ENCODE measurements at places on chromosomes 5 and 9.

- ATAC-seq, result no peak
These were observed 5.7 kb downstream of the NDST1 start for GRCh38 chr5:150513375-150514309.

GRCh38 chr9:121773286-121773953 is 122.0 kb downstream of the DAB2IP start:
- no peak for ATAC-seq

- no peak for ATAC-seq
These were observed 17.4 kb upstream of the ENTREP1 start for GRCh38 chr9:69307446-69308205.

GRCh38 chr9:32811246-32811645 is 27.9 kb downstream of the TMEM215 start:
- ATAC-seq, result no peak

GRCh38 chr5:87069974-87070608 is 197.6 kb upstream of the RASA1 start:
- ATAC-seq, result no peak

Measured in stimulated activated memory B cell treated with anti-CD40 and anti-IgM and Interleukin-4, amounts not matched to agents 10 μg/mL and 1 μg/mL and 100 μg/mL, for 72 hours (primary cell).